Urinary bladder (tissue), 4 donors: ENCODE measurements at places on chromosomes 1 and 21. TPM values are rescaled to one million over a fixed set of nuclear protein-coding genes. Genes with fewer than 3 reads are reported as not detected.

The SYPL2 gene
- 2.4 TPM for total RNA-seq

The TTC34 gene
- 0.32 TPM for total RNA-seq

GRCh38 chr1:192826791-192827546 lies 18.1 kb downstream of the RGS2 start:
- no peak for DNase-seq

DNA sequence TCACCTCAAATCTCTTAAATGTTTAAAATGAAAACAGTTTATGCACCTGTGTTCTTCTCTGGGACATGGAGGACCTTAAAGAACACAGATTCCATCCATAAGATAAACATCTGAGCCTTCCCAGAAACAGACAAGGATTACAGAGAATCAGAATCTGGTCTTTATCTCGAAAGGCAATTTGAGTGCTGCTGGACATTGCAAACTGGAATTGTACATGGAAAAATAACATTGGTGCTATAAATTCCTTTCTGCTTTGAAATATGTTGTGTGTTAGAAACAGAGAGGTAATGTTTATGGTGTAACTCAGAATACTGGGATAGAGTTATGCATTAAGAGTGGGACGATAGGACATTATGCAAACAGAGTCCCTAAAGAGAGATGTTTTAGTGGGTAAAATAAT lies 6.6 kb upstream of the DDR2 start:
- DNase-seq: no peak

- peak; percentile 64 for DNase-seq
These were observed 222.4 kb upstream of the B3GALT2 start for GRCh38 chr1:193408782-193409293.

The PTPRU gene
- total RNA-seq: 11.7 TPM
